BJ (cell line): ENCODE measurements at places on chromosomes 1 and 21. TPM values are rescaled to one million over a fixed set of nuclear protein-coding genes. Genes with fewer than 3 reads are reported as not detected.

DNA sequence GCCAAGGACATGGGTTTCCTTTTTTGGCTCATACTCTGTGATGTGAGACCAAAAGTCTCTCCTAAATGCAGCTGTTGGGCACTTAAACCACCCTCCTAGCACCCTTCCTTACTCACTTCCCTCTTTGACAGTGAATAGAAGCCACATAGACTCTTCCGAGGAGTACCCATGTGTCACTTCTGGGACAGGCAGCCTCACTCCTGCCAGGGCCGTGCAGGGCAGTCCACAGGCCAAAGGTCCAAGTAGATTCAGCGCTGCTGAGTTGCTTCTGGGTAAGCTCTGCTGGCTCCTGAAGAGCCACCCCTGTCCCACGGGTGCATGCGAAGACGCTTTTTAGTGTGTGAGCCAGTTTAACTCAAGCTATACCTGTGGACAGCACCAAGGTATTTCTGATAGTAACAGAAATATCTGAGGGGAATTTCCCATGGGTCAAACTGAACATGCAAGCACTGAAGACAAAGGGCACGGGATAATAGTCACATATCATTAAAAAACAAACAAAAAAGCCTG is 36.8 kb upstream of the BMP8B start:
- DNase-seq = no peak

- DNase-seq = no peak
These were observed 30.2 kb downstream of the ADARB1 start for GRCh38 chr21:45104560-45104959.

Gene PADI2
- 0.10 and 0.15 TPM in 2 replicates for polyA plus RNA-seq

Gene FAM151A
- polyA plus RNA-seq = not detected in 2 replicates

DNA sequence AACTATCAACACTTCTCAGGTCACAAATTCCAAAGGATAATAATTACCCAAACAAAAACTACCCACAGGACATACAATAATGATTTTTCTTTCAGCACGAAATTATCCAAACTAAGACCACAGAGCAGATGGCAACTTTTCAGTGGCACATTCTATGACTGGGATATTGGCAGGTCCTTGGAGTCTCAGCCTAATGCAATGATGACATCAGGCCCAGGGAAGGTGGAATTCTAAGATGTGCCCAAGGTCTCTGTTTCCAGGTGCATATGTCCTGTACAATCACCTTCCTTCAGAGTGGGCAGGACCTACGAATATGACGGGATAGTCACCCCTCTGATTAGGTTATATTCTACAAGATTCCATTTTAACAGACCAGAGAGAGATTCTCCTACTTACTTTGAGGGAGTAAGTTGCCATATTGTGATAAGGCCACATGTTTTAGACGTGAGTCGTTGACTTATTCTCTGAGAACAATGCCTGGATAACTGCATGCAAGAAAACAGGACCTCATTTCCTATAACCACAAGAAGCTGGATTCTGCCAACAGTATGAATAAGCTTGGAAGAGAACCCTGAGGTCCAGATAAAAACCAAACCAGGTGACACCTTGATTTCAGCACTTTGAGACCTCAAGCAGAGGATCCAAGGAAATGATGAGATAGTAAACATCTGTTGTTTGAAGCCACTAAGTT is 69.9 kb downstream of the ZC3H11B start:
- DNase-seq = no peak

GRCh38 chr1:94884106-94884505 is 42.8 kb downstream of the CNN3 start:
- DNase-seq = no peak

Gene ZBTB17
- 23.4 and 43.3 TPM in 2 replicates for polyA plus RNA-seq

DNA sequence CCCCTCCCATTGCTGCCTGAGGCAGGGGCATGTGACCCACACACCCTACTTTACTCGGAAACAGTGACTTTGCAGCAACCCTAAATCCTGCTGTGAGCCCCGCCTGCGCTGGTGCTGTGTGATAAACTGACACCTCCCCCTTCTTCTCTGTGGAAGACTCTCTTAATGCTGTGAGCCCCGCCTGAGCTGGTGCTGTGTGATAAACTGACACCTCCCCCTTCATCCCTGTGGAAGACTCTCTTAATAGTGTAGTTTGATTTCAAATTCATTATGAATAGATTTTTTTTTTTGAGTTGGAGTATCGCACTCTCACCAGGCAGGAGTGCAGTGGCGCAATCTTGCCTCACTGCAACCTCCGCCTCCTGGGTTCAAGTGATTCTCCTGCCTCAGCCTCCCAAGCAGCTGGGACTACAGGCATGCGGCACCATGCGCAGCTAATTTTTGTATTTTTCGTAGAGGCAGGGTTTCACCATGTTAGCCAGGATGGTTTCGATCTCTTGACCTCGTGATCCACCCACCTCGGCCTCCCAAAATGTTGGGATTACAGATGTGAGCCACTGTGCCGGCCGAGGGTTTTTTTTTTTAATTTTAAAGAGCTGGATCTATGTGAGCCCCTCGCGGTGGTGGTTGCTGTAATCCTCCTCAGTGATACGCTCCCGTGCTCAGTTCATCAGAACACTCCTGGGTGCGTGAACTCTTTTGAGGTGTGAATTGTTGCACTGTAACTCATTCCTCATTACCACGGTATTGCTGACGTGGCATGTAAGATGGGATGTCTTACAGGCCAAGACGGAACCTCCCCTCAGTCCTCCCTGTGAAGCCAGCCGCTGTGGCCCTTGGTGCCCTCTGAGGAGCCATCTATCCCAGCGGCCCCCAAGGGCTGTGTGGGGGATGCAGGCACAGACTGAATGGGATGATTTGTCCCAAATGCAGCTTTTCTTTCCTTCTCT is 60.3 kb downstream of the GALNT2 start:
- DNase-seq = no peak

Gene SDHB
- polyA plus RNA-seq = 115 and 199 TPM in 2 replicates

Gene DMRTA2
- polyA plus RNA-seq = not detected in 2 replicates

Gene CD1E
- polyA plus RNA-seq = not detected in 2 replicates

DNA sequence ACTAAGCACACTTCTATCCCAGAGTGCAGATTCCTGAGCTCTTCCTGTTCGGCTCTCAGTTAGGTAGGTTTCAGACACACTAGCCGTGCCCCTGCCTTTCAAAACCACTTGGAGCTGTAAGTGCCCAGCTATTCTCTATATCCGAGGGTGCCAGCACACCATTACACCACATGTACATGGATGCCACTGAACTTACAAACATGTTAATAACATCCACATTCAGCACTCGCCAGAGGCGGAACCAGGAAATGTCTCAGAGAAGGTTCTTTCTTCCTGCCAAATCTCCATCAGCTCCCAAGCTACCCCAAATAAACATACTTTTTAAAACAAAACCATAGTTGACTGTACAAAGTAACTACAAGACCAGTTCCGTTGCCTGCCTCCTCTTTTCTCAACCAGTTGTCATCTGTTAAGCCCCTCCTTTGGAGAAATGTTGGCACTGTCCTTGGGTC is 78.4 kb upstream of the CTTNBP2NL start:
- no peak for DNase-seq

DNA sequence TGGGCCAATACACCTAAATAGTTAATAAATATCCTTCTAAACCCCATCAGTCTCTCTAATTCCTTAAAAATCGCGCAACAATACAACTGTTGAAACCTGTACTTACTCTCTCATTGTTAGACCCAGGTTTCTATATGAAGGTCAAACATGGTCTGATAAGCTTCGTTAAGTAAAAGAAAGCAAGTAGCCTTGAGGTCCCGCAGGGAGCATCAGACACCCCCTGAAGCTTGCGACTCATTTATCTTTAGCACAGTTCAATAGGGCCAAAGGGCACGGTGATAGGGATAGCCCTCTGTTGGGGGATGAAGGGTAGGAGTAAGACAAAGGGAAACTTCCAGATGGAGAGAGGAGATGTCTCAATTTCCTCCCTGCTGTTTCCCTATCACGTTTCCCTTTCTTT is 27.3 kb upstream of the THEM4 start:
- DNase-seq = no peak

- DNase-seq = no peak
These were observed 50.4 kb downstream of the EIF4G3 start for GRCh38 chr1:21126324-21126723.

Gene CFAP107
- polyA plus RNA-seq = 0.04 and 0.23 TPM in 2 replicates

DNA sequence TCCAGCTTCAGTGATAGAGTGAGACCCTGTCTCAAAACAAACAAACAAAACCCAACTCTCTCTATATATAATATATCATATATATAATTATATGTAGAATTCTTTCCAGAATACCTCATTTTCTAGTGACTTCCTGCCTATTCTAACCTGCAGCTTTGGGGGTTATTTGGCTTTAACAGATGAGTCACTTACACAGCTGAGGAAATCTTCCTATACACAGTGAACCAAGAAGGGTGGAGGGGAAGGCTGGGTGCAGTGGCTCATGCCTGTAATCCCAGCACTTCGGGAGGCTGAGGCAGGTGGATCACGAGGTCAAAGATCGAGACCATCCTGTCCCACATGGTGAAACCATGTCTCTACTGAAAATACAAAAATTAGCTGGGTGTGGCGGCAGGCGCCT is 9.2 kb downstream of the RAB29 start:
- DNase-seq = no peak

- DNase-seq = no peak
These were observed 555.6 kb downstream of the LTN1 start for GRCh38 chr21:28437061-28437460.

DNA sequence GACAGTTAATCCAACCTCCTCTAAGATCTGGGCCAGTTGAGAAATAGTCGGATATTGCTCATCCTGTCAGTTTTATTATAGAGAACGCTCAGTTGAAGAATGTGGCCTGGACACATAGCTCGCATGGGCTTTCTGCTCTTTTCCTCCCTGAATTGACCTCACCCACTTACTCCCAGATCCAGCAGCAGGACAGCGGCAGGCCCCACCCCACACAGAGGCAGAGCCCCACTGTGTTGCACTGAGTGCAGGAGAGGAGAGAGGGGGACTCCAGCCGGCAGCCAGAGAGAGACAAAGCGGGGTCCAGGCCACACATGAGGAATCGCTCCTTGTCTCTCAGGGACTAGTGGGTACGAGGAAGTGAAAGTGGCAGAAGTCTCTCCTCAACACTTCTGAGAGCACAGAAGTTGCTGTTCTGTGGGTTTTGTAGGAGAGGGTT is 78.6 kb downstream of the LAMC1 start:
- no peak for DNase-seq

Gene NTNG1
- polyA plus RNA-seq = 3.3 and 4.6 TPM in 2 replicates

- no peak for DNase-seq
These were observed 7.7 kb upstream of the RSPH1 start for GRCh38 chr21:42503711-42504110.

DNA sequence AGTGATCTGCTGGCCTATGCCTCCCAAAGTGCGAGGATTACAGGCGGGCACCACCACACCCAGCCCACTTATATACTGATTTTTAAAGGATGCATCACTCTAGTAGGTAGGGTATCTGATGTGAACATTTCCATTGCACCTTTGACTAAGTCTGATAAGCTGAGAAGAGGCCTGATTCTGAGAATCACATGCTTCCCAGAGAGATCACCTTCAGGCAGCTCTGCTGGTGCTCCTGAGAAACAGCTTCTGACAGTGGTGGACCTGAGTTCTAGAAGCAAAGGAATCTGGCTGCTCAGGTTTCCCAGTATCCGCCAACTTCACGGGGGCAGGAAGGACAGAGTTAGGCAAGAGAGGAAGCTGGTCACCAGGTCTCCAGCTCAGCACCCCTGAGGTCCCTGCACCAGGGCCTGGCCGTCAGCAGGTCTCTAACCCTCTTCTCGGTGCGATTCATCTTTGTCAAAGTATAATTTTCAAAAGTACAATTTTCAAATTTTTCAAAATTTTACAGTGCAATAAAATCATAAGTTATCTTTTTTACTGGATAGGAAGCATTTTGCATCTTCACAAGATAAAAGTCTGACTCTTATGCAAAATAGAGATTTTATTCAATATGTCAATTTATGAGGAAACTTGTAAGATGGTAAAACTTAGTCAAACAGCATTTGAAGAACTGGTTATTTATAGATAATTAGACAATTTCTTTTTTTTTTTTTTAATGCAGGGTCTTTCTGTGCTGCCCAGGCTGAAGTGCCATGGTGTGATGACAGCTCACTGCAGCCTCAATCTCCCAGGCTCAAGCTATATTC is 25.8 kb upstream of the MPZL1 start:
- no peak for DNase-seq

- DNase-seq = no peak
These were observed 49.7 kb downstream of the RASSF5 start for GRCh38 chr1:206556750-206557635.

Gene LCK
- polyA plus RNA-seq = 0.05 and 0.11 TPM in 2 replicates

Gene MEX3A
- polyA plus RNA-seq = 1.9 TPM in 2 replicates

DNA sequence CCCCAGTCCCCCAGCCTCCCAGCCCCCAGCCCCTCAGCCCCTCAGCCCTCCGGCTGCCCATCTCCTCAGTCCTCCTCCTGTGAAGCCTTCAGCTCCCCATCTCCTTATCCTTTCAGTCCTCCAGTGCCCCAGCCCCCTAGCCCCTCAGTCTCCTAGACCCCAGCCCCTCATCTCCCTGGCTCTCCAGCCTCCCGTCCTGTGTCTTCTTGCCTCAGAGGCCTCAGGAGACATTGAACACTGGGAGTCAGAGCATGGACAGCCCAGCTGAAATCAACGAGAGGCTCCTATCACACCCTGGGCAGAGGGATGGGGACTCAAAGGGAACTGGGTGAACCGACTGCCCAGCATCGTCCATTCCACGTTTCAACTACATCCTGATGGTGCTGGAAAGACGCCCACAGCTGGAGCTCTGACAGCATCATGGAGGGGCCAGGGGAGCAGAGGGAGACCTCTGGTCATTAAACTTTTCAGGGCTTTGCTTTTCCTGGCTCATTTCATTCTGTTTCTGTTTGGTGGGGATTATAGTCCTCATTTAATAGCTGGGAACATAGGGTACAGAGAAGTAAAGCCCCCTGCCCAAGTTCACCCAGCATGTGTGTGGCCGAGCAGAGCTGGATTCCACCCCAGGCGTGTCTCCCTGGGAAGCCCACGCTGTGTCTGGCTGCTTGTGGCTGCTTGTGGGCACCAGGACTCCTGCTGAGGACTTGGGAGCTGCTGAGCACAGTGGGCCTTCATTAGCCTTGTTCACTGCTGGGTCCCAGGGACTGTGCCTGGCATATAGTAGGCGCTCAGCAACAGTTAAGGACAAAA is 396.7 kb downstream of the PTPRU start:
- no peak for DNase-seq

DNA sequence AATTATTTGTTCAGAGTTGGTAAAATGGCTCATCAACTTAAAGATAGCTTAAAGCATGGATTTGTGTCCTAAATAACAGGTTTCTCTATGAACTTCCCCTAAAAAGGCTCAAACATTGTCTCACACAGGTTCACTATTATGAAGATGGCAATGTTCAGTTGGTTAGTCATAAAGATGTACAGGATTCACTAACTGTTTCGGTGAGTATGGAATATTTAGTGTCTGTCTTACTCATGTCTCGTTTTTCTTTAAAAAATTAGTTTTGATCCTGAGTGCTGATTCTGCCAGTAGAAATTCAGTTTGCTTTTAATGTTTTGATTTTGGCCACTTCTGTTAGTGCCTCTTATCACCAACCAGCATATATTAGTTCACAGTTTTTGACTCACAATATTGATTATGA is 7.5 kb upstream of the MOV10 start:
- DNase-seq = no peak

Gene MLLT11
- polyA plus RNA-seq = 4.1 and 6.5 TPM in 2 replicates
